ENCODE measurements at places on chromosomes 12 and 14.

- DNase-seq = no peak
Measured at GRCh38 chr14:98704441-98704840, 567.6 kb downstream of the BCL11B start.

DNA sequence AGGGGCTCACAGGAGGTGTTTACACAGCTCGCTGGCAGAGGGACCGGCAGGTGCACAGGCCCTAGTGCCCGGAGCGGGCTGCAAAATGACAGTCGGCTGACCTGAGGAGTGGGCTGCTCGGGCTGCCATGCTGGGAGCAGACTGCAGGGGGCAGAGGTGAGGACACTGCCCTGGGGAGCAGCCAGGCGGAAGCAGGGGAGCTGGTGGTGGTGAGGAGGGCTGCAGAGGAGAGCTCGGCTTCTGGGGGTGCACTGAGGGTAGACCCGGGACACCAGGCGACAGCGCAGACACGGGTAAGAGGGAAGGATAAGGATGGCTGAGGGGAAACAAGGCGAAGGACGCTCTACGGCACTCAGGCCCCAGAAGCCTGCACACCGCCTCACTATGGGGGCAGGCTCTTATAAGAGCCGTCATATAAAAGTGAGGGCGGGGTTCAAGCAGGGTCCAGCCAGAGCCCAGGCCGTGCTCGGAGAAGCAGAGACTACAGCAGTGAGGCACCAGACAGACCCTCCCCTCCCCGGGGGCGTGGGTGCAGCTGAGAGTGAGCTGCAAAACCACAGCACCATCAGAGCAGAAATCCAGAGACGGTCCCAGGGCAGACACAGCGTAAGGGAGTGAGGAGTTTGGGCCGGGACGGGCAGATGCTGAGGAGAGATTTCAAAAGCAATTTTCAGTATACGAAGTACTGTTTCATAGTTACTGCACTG is 62.5 kb downstream of the CCDC88C start:
- DNase-seq = peak; percentile 53

GRCh38 chr12:71661977-71662530 is 1.6 kb downstream of the ZFC3H1 start:
- DNase-seq = no peak

DNA sequence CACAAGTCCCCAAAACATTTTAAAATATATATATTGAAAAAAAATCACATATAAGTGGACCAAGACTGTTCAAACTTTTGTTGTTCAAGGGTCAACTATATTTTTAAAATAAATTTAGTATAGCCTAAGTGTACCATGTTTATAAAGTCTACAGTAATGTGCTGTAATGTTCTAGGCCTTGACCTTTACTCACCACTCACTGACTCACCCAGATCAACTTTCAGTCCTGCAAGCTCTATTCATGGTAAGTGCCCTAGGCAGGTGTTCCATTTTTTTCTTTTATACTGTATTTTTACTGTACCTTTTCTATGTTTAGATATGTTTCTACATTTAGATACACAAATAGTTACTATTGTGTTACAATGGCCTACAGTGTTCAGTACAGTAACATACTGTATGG is 23.4 kb upstream of the TMTC1 start:
- DNase-seq = no peak

DNA sequence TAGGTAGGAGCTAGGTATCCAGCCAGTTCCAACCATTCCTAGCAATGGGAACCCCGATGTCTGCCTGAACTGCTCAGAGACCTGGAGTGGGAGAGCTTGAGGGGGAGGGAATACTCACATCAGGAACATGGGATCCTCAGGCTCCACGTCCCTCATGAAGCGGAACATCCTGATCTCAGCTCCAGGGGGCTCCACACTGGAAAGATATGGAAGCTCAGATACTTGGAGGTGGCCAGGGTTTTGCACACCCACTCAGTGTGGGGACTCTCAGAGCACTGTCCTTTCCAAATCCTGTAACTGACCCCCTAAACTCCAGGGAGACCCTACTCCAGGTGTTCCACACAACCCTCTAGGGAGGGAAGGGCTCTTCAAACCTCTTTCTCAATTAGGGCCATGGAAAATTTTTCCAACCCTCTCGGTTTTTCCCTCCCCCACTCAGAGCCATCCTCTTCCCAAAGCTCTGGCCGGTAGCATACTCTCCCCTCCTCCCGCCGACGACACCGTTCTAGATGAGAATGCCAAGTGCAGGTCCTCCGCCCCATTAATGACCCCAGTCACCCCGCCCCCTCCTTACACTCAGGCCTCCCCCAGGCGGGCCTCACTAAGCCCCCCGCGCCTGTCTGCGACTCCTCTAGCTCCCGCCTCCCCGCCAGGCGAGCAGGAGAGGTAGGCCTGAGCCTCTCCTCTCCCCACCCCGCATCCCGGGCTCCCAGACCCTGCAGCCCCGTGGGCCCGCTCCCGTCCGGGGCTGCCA is 597 bp downstream of the MLF2 start:
- DNase-seq = no peak

DNA sequence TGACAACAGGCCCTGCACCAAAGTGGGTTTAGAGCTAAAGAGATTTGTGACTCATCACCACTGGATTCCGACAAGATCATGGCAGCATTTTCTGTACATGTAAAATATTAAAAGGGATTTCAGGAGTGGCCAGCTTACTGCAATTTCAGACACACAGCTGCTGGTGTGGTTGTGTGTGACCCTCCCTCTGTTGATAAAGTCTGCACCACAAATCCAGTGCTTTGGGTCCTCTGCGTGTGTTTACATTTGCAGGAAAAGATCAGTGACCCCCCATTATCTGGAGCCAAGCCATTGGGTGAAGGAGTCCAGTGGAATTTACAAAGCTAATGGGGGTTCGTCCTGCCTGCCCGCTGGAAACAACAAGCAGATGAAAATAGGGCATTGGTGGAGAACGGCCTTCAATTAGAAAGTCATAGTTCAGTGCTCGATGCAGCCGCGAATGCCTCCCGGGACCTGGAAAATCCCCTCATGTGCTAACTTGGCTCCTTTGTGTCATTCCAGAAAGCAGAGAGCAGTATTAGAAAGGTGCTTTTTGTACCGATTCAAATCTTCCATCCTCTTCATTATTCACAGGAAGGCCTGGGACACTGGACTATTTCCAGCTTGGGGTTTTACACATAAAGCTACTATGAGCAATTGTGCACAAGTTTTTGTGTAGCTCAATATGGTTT is 188.5 kb upstream of the TMEM132C start:
- DNase-seq = no peak

DNA sequence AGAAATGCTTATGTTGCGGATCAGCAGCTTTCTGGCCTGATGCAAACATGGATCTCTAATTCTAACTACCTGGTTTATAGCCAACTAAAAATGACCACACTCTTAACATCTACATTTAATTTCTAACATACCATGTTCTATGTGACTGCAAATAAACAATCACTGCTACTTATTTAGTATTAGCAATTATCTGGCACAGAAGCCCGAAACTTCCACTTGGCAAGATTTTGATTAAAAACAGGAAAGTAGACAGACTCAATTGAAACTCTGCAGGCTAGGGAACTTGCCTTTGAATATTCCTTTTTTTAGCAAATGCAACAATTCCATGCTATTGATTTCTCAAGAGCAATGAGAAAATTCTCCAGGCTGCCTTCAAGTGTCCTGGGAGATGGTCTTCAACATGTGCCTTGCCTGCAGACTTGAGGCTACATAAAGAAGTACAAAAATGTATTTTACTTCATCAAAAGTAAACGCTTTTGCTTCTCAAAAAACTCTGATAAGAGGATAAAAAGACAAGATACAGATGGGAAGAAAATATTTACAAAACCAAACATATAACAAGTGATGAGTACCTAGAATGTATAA is 9.1 kb upstream of the TMCC3 start:
- DNase-seq = no peak

- DNase-seq = no peak
Measured at GRCh38 chr14:105853089-105853906, 326.9 kb downstream of the TMEM121 start.
